ENCODE measurements at places on chromosomes 5 and 9.

DNA sequence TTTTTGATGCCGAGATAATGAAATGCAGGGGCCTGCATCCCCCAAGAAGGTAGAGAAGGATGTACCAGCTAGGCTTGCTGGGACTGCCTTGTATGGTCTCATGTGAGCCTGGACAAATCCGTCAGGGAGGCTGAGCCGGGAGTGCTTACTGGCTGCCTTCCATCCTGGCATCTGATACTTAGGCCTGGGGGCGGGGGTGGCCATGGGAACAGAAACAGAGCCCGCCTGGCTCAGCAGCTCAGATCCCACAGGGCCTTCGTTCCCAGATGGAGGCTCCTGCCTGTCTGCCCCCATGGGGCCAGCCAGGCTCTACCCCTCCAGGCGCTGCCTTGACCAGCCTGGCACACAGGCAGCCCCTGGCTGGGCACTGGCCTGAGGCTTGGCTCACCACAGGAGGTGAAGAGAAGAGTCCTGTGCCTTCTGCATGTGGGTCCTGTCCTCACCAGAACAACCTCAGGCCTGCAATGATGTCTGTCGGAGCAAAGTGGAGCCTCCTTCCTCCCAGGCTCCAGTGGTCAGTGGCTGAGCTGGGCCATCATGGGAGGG lies 10.5 kb upstream of the SPATA31E1 start:
- DNase-seq = no peak

- DNase-seq = no peak
Observed at GRCh38 chr5:134053314-134053839, 48.6 kb upstream of the VDAC1 start.

DNA sequence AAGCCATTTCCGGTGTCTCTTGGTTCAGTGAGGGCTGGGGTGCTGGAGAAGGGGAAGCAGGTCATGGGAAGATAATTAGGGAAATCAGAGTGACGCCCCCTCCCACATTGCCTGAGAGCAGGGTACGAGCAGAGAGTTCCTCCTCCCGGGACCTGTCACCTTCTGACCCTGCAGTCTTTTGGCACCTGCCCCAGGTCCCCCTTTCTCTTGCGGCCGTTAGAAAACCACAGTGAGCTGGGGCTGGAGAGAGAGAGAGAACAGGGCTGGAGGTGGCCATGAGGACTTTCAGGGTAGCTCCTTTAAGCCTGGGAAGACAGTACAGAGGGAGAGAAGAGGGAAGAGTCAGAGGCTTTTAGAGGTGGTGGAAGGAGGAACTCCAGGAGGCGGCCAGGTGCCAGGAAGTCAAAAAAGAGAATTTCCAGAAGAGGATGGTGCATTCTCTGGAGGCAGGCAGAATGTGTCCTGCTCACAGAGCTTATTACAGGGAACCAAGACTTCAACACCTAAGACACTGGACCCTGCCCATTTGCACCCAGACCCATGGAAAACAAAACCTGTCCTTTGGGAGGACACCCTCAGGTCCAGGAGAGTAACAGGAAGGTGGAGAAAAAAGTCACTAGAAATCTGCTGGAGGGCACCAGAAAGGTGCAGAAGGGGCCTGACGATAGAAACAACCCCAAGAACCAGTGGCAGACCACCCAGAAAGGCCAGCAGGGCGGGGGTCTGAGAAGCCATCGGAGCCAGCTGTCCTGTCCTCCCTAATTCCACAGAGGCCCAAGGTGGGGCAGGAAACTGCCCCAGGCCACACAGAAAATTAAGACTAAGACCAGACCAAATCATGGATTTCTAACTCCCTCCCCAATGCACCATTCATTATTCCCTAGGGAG lies 6.5 kb upstream of the ACSL6 start:
- no peak for DNase-seq

GRCh38 chr5:83817591-83817990 lies 96.9 kb upstream of the HAPLN1 start:
- no peak for DNase-seq

DNA sequence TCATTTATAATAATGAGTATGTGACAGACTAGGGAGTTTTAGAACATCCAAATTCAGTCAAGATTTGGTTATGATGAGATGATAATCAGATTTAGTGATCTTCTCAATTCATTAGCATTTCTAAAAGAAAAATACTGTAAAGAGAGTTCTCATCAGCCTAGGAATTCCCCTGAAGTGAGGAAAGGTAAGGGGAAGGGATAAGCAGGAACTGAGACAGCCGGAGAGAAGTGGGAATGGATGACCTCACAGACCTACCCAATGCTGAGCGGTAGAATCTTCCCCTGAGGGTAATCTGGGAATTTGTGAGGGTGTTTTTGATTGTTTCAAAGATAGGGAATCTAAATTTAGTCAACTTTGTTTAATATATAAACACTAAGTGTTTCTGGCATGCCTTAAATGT lies 16.7 kb upstream of the GPBP1 start:
- DNase-seq = no peak

DNA sequence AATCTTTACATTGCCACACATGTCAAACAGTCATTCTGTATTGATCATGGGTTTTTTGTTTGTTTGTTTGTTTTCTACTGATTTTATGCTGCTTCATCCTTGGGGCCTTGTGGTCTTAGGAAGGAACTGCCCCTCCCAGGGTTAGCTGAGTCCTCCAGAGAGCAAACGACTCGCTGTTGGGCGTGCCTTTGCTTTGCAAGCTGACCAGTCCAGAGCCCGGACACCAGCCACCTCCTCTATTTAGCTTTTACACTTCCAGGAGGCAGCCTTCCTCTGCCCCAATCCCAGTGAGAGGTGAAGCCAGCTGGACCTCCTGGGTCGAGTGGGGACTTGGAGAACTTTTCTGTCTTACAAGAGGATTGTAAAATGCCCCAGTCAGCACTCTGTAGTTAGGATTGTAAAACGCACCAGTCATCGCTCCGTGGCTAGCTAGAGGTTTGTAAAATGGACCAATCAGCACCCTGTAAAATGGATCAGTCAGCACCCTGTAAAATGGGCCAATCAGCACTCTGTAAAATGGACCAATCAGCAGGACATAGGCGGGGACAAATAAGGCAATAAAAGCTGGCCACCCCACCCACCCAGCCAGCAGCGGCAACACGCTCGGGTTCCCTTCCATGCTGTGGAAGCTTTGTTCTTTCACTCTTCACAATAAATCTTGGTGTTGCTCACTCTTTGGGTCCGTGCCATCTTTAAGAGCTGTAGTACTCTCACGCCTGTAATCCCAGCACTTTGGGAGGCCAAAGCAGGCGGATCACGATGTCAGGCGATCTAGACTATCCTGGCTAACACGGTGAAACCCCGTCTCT lies 154.4 kb downstream of the ERCC6L2 start:
- DNase-seq = no peak

DNA sequence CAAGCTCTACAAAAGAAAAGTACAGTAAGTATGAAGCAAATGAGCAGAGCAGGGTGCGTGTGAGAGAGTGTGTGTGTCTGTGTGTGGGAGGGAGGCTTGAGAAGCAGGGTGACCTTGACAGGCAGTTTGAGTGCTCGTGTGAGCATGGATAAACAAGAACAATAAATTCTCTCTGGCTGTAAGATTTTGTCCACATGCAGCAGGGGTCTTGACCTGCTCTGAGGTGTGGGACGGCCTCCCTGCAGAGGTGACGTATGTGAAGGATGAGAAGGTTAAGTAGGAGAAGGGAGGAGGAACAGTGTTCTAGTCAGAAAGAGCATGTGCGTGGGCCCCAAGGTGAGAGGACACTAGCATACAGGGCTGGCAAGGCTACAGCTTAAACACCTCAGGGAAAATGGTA lies 49.0 kb downstream of the SPTLC1 start:
- no peak for DNase-seq

DNA sequence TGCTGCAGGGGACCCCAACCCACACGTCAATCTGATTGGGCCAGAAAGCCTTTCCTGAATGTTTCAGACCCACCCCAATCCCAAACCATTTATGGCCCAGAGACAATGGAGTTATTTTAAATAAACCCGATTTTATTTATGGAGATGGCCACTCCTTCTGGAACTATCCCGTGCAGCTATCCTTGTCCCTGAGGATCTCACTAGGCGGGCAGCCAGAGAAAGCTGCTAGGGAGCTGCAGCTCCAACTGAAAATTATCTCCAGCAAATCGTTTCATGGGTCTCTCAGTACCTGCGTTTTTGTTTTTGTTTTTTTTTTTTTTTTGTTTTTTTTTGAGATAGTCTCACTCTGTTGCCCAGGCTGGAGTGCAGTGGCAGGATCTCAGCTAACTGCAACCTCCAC lies 23.0 kb downstream of the C1QTNF2 start:
- DNase-seq = no peak

DNA sequence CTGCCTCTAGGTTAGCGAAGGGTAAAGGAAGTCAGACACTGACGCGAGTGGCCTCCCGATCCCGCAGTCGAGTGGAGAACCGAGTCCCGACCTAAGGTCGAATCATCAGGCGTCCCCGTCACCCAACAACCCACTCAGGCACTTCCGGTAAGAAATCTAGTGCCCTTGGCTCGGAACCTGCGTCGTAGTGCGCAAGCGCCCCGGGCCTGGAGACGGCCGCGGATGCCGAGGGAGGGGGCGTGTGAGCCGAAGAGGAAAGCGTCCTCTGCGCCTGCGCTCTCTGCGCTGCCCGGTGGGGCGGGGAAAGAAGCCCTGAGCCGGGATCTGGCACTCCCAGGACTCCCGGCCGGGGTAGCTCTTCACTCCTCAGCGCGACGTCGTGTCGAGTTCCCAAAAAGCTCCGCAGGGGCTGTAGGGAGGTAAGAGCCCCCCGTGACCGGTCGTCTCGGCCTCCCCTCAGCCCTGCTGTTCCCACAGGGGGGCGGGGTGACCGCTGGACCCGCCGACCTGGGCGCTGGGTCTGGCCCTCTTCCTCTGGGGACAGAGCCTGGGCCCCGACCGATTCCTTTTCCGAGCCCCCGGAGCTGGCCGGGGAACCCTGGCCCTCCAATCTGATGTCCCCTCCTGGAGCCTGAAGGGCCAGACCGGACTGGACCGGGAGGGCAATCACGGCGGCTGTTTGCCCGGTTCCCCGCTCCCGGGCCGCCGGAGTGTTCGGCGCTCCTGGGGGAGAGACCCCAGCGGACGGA lies at the start of gene ZFYVE16:
ZFYVE16 (plus strand) TSS at position 330 of the 749 bp plus-strand sequence. CDS start 26,084 bp downstream, outside the sequence.
- DNase-seq = peak; percentile 83

GRCh38 chr5:64161420-64161819 lies 4.2 kb upstream of the RNF180 start:
- DNase-seq = no peak

- DNase-seq = no peak
Observed at GRCh38 chr5:74624501-74624900, 16.0 kb downstream of the ENC1 start.

DNA sequence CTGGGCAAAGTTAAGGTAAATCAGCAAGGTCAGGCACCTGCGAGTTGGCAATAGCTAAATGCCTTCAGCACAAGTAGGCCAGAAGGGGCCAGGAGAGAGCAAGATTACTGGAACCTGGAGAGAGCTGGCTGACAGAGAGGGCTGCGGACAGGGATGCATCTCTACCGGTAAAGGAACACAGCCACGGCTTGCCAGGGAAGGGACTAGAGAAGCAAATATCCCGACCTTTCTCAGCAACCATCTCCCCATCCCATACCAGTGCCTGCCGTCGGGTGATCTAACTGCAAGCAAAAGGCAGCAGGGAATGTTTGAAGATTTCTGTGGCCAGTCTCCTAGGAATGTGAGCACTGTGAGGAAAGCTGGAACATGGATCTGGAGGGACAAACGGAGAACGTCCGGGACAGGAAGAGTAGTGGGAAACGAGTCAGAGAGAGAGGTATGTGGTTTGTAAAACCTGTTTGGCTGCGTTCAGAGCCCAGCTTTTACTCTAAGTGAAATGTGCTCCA lies 15.9 kb upstream of the ABLIM3 start:
- DNase-seq = no peak

DNA sequence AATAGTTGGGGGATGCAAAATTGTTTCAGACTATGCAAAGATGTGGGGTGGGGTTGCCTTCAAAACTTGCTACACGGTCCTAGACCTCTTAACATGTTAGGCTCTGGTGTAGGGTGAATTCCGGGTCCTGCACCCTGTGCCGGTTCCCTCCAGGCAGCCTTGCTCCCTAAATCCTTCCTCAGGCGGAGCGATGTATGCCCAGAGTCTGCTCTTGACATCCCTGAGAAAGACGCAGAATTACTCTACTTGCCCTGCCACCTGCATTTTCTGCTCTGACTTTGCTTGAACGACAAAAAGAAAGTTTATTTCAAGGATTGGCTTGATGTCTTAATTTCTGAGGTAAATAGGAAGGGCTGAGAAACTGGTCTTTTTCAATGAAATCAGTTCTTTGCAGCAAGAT lies 691 bp downstream of the THBS4 start:
- DNase-seq = no peak

GRCh38 chr5:140248414-140248813 lies 54.5 kb downstream of the PFDN1 start:
- DNase-seq = no peak

DNA sequence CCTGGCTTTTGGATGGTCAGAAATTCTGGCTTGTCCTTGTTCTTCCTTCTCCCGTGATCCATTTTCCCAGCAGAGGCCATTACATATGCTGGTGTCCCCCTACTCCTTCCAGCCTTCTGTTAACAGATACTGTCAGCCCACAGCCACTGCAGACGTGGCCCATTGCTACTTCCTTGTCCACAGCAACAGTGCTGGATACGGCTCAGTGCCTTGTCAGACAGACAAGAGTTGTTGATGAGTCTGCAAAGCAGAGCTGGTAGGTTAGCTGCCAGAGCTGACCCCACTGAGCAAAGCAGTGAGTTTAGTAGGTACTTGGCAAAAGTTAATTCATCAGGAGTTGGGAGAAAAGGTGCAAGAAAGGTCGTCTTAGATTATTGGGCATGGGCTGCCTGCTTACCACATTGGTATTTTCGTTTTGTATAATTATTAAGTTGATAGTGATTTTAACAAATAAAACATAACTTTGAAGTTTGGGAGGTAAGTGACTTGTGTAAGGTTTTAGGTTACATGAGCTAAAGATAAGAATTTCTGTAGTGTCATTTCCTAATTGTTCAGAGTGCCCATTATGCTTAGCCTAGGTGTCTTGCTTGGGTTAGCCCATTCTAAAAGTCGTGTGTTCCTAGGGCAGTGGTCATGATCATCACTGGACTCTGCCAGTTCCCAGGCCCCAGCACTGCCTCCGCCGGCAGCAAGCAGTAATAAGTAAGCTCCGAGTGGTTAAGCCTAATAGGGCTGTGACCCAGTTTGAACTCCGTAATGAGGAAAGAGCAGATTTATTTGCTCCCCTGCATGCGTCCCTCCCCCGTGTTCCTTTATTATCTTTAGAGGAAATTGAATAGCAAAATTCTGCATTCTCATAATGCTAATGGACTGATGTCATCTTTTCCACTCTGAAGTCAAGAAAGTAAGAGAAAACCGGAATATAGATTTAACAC lies 292.0 kb downstream of the FANCC start:
- no peak for DNase-seq

GRCh38 chr5:168939156-168939800 lies 360.1 kb upstream of the PANK3 start:
- no peak for DNase-seq

DNA sequence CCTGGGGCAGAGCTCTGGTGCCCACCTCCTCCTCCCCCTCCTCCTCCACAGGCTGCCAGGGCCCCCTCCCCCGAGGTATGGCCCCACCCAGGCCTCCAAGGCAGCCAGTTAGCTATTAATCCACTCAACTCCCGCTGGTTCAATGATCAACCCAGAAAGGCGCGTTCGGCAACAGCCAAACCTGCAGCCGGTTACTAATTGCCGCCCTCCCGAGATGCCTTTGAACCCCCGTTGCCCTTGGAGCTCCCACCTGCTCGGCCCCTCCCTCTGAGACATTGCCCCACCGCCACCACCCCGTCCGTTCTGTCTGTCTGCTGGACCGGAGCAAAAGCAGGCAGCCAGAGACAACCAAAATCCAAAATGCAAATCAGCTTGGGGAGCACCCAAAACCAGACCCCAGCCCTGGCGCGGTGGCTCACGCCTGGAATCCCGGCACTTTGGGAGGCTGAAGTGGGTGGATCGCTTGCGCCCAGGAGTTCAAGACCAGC lies 25.8 kb downstream of the NOTCH1 start:
- DNase-seq = no peak

Data from activated naive CD4-positive, alpha-beta T cell (primary cell).